Left lung (tissue), 14 donors: ENCODE measurements at places on chromosomes 12 and 14. TPM values are rescaled to one million over a fixed set of nuclear protein-coding genes. Genes with fewer than 3 reads are reported as not detected.

DNA sequence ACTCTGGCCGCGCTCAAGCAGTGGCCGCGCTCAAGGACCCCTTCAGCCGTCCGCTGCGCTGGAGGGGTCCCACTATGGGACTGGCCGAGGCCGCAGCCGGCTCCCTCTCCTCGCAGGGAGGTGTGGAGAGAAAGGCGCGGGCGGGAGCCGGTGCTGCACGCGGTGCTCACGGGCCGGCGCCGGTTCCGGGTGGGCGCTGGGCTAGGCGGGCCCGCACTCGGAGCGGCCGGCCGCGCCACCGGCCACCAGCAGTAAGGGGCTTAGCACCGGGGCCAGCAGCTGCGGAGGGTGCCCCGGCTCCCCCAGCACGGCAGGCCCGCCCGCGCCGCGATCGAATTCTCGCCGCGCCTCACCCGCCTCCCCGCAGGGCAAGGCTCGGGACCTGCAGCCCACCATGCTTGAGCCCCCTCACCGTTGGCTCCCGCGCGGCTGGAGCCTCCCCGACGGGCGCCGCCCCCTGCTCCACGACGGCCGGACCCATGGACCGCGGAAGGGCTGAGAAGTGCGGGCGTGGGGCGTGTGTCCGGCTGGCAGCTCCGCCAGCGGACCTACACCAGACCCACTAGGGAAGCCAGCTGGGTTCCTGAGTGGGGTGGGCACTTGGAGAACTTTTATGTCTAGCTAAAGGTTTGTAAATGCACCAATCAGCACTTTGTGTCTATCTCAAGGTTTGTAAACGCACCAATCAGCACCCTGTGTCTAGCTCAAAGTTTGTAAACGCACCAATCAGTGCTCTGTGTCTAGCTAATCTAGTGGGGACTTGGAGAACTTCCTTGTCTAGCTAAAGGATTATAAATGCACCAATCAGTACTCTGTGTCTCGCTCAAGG lies 49.5 kb downstream of the KLHL28 start:
- no peak for DNase-seq

DNA sequence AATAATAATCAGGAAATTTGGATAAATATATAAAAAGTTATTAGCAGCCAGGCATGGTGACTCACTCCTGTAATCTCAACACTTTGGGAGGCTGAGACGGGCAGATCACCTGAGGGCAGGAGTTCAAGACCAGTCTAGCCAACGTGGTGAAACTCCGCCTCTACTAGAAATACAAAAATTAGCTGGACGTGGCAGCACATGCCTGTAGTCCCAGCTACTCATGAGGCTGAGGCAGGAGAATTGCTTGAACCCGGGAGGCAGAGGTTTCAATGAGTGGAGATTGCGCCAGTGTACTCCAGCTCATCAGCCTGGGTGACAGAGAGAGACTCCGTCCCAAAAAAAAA lies 64.5 kb downstream of the SYT1 start:
- DNase-seq, result no peak

DNA sequence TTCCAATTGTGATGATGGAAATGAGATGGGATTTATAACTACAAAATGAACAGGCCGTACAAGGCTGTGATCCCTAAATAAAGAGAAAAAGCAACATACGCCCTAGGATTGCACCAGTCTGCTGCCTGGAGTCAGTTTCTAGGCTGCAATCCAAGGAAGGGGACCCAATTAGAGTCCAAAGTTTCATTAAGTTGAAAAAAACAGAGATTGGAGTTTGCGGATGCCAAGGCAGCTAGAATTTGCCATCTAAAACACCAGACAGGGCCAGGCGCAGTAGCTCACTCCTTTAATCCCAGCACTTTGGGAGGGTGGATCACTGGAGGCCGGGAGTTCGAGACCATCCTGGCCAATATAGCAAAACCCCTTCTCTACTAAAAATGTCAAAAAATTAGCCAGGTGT lies 661.0 kb downstream of the RPS29 start:
- DNase-seq, result no peak

GRCh38 chr14:99522457-99522891 lies 41.3 kb downstream of the CCNK start:
- no peak for DNase-seq

- no peak for DNase-seq
Measured at GRCh38 chr12:114136631-114137030, 170.5 kb upstream of the RBM19 start.

- no peak for DNase-seq
Measured at GRCh38 chr14:22847661-22848341, 11.4 kb downstream of the MMP14 start.

GRCh38 chr14:97283005-97283403 lies 485.8 kb downstream of the VRK1 start:
- no peak for DNase-seq

GRCh38 chr12:105330931-105331804 lies 677 bp downstream of the C12orf75 start:
- DNase-seq, result peak; percentile 75

GRCh38 chr14:42508209-42508946 lies 901.7 kb downstream of the LRFN5 start:
- no peak for DNase-seq

GRCh38 chr12:57548488-57548887 lies 1.4 kb upstream of the KIF5A start:
- DNase-seq, result no peak

GRCh38 chr14:61229981-61230380 lies 51.2 kb downstream of the TMEM30B start:
- no peak for DNase-seq

GRCh38 chr14:52000696-52001095 lies 11.3 kb downstream of the RTRAF start:
- no peak for DNase-seq

DNA sequence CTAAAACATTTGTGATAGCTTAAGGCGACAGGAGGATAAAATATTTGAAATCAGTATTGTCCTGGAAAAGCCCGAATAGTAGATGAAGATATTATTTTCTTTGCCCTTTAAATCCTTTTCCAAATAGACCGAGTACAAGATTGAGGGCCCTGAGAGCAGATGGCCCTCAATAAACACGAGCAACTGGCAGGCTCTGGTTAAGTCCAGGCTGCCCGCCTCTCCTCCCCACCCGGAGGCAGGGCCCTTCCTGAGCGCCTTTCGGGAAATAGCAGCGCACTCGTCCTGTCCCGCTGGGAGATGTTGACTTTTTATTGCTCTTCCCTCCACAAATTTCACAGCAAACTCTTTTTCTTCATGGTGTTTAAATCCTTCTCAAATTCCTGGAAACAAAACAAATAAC lies 50.8 kb upstream of the MAX start:
- DNase-seq, result no peak

DNA sequence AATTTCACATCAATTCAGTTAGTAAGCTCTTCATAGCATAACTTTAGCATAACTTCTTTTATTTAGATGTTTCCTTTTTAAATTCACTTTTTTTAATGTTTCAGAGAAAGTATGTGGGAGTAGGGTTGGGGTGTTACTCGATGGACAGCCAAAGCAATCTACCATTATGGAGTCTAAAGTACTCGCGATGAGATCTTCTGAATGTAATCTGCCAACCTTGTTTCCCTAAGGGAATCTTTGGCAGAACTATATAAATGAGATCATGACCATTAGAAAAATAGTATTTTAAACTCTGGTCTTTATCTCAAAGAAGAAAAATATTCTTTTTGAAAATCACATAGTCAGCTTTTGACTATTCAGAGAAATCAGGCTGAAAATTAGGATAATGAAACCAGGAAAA lies 103.9 kb downstream of the BBS10 start:
- no peak for DNase-seq

GRCh38 chr14:101047326-101047725 lies 143.8 kb upstream of the RTL1 start:
- DNase-seq, result peak; percentile 69

DNA sequence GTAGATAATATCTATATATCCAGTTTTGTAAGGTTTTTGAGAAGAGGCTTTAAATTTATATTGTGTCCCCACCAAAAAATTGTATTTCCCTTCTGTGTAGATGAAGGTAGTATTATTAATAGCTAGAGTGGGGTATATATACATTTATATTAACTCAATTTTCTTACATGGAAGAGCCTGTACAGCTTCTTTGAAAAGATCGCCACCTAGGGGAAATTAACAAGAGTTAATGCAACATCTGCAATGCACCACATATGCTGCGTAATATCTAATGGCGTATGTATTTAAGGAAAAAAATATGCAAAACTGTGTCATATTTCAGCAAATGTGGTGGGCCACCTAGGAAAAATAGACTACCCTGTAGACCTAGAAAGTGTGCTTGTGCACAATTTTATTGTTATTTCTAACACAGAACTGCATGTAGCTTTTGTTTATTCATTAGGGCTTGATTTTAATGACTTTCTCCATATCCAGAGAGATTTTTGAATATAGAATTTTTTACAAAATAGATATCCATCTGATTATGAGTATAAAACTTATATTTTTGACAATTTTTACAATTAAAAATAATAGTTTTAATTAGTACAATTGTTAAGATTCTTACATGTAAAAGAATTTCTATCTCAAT lies 14.0 kb downstream of the CCER1 start:
- no peak for DNase-seq

DNA sequence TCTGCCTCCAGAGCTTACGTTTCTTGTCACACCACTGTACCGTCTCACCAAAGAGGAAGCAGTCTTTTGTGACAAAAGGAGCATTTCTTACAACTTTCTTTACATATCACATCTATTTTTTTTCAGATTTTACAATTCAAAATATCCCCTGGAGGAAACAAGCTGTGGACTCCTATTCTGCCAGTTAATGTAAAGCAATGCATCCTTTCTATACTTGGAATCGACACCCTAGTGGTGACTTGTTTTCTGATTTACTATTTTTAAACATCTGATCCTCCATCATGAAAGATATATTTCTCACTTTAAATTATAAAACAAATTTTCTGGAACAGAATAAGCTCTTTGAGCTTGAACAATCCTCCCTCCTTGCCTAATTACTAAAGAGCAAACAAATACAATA lies 34.8 kb downstream of the AICDA start:
- DNase-seq, result no peak

DNA sequence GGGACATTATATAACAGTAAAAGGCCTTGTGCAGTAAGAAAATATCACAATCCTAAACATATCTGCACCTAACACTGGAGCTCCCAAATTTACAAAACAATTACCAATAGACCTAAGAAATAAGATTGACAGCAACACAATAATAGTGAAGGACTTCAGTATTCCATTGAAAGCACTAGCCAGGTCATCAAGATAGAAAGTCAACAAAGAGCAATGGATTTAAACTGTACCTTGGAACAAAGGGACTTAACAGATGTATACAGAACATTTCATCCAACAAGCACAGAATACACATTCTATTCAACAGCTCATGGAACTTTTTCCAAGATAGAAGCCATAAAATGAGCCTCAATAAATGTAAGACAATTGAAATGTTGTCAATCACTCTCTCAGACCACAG lies 209.5 kb upstream of the ARHGAP5 start:
- DNase-seq, result no peak

- DNase-seq, result no peak
Measured at GRCh38 chr14:94663538-94663937, 51.3 kb downstream of the SERPINA3 start.

GRCh38 chr12:91846466-91847055 lies 299.1 kb downstream of the BTG1 start:
- DNase-seq, result no peak

Gene CLEC2B
- 33.8 TPM for polyA plus RNA-seq

Gene ERGIC2
- polyA plus RNA-seq, result 80.5 TPM

Gene PLCZ1
- 3.0 TPM for polyA plus RNA-seq

Gene CPNE6
- polyA plus RNA-seq, result not detected

Gene KSR2
- polyA plus RNA-seq, result 0.32 TPM

Gene NINJ2
- polyA plus RNA-seq, result 2.2 TPM

Gene DYRK4
- polyA plus RNA-seq, result 63.9 TPM

Gene CAPS2
- 8.4 TPM for polyA plus RNA-seq

Gene CLEC6A
- not detected for polyA plus RNA-seq

Gene ZNF664
- polyA plus RNA-seq, result 136 TPM

Gene DENND5B
- 9.9 TPM for polyA plus RNA-seq

Gene RBP5
- 21.6 TPM for polyA plus RNA-seq

Gene SOCS2
- 31.5 TPM for polyA plus RNA-seq

Gene LRP1-AS
- 0.64 TPM for polyA plus RNA-seq
